Hematopoietic multipotent progenitor cell treated with erythropoietin and hydrocortisone succinate and interleukin-3 and kit ligand, for 6 days (in vitro differentiated cells): ENCODE measurements at places on chromosomes 13 and 19.

DNA sequence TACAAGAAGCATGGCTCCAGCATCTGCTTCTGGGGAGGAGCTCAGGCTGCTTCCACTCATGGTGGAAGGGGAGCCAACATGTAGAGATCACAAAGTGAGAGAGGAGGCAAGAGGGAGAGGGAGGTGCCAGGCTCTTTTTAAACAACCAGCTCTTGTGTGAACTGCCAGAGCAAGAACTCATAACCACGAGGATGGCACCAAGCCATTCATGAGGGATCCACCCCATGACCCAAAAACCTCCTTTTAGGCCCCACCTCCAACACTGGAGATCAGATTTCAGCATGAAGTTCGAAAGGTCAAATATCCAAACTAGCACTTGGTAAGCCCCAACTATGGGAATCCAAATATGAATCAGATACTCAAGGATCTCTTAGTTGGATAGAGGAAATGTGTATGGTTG, 131.2 kb downstream of the RXFP2 start:
- DNase-seq = peak; percentile 51

DNA sequence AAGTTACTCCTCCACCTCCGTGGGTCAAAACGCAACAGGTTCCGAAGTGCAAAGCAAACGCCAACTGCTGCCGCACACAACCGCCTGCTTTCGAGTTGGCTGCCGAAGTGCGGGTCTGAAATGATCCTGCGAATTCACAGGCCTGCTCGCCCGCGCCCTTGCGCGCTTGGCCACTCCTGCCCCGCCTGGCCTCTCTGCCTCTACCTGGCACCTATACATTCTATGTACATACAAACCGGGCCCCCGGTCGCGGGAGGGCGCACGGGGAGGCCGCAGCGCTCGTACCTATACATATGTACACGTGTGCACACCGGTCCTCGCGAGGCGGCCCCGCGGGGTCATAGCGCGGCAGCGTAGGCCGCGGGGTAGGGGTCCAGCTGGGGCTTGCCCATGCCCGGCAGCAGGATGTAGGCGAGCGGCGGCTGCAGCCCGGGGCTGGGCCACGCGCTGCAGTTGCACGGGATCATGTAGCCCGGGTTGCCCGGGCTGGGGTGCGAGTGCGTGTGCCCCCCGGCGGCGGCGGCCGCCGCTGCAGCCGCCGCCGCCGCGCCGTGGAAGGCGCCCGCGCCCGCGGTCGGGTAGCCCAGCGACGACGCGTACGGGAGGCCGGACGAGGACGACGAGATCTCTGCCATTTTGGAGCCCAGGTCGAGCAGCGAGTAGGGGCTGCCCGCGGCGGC, 1.3 kb downstream of the SOX21 start:
- peak; percentile 68 for DNase-seq

DNA sequence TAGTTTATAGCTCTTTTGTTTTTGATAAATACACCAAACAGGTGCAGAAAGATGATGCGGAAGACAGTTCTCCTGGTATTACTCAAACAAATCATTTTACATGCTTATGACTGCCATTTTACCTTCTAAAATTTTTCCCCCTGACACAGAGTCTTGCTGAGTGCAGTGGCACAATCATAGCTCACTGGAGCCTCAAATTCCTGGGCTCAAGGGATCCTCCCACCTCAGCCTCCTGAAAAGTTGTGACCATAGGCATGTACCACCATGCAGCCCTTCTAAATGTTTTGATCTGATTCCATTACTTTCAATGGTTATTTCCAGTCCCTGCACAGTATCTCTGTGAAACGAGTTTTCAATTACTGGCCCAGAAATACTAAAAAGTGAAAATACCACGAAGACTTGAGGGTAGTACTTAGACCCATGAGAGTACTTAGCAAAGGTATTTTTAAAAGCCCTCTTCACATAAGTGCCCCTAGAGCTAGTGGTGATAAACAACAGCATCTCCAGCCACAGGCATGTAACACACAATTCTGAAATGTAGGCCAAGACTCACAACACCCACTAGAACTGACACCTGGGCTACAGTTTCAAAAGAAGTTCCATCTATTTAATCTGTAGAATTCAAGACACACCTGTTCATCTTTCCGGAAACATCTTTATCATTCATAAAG, 11.3 kb downstream of the HSPH1 start:
- DNase-seq = no peak

- DNase-seq = no peak
Observed at GRCh38 chr19:51688671-51689571, 4.2 kb upstream of the SPACA6 start.

DNA sequence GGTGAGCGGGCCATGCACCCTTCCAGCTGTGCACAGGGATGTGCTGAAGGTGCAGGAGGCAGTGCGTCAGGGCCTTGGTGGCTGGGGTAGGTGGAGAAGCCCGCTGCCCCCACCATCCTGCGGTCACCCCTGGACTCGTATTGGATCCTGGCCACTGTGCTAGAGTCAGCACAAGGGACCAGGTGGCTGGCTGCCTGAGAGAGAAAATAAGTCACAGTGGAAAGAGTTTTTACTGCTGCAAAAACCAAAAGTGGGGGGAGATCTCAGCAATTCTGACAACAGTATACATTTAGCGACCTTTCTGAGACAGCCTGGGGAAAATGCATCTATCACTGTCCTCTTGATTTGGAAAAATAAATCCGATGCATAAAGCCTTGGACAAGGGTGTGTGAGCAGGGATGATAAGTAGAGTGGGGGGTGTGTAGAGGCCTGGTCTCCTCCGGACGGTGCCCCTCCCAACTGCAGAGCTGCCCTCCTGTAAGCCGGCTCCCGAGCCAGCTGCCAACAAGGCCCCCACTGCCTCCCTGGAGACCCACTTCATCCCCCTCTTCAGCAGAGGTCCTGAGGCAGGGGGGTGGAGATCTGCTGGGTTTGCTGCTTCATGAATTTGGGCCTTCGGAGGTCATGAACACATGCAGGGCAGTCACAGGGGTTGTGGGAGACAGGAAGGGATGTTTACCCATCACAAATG, 84.2 kb downstream of the SLC7A1 start:
- DNase-seq = no peak

GRCh38 chr19:55486971-55487923, 989 bp upstream of the SSC5D start:
- DNase-seq = no peak

- no peak for DNase-seq
Observed at GRCh38 chr19:41936416-41936850, 8.2 kb upstream of the ERFL start.

DNA sequence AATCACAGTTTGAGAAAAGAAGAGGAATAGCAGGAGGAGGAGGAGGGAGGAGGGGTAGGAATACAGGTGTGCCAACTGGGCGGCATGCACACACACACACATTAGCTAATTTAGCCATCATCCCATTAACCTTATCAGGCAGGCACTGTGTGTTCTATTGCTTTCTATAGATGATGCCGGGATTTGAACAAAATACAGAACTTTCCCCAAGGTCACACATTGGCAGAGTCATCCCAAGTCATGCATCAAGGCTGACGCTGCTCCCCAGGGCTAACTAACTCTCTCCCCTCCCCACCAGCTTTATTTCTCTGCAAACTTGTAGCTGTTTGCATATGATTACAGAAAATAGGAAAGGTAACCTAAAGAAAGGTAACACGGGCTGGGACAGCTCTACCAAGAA, 83.0 kb downstream of the NUFIP1 start:
- no peak for DNase-seq

- DNase-seq = no peak
Observed at GRCh38 chr13:98254513-98254912, 77.4 kb upstream of the RNF113B start.

GRCh38 chr19:28210886-28211285, 1002.1 kb downstream of the UQCRFS1 start:
- DNase-seq = no peak

GRCh38 chr19:45045671-45046353, 7.0 kb downstream of the CLASRP start:
- no peak for DNase-seq

GRCh38 chr13:94327318-94327717, 152.2 kb downstream of the DCT start:
- DNase-seq = no peak

DNA sequence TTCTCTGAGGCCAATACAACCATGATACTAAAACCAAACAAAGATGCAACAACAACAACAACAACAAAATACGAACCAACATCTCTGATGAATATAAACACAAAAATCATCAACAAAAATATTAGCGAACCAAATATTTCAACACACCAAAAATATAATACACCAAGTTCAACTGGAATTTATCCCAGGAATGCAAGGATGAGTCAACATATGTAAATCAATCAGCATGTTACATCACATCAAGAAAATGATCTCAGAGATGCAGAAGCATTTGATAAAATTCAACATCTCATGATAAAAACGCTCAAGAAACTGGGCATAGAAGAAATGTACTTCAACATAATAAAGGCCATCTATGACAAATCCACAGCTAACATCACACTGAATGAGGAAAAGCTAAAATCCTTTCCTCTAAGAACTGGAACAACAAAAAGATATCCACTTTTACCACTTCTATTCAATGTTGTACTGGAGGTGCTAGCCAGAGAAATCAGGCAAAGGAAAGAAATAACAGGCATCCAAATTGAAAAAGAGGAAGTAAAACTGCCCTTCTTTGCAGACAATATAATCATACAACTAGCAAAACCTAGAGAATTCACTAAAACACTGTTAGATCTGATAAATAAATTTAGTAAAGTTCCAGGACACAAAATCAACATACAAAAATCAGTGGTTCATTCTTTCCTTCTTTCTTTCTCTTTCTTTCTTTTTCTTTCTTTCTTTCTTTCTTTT, 2448.7 kb upstream of the PCDH20 start:
- DNase-seq = no peak

DNA sequence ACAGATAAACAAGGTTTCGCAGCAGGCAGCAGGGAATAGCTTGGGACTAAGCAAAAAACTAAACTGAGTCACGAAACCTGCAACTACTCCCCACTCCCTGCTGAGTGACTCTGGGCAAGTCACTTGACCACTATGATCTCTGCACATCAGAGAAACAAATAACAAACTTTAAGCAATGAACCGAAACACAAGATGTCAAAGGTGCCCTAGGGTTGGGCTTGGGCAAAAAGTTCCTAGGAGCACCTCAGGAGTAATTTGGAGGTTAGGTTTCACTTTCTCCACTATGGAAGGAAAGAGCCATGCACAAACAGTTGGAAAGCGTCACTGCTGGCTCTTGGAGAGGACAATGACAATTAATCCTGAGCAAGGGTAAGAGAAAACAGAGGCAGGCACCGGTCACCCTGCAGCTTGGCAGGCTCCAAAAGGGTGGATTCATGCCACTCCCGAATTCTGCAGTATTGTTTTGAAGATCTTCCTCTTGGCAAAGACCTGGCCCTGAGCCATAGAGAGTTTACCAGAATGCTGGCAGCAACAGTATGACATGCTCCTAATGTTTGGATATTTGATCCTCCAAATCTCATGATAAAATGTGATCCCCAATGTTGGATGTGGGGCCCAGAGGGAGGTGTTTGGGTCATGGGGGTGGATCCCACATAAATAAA, 60.3 kb downstream of the CRYL1 start:
- DNase-seq = no peak

DNA sequence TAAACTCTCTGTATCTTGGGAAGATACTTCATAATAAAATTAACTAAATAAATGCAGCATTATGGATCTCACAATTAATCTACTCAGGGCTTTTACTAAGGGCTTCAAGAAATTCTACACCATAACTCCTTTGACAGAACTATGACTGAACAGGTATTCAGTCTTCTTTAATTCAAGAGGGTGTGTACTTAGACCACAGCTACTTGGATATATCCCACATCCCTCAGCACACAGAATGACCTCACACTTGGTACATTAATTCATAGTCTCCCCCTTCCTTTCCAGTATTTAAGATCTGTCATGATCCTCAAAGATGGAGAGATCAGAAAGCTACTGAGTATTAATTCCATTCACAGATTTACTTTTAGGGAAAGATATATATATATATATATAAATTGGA, 11.6 kb downstream of the DIAPH3 start:
- no peak for DNase-seq

DNA sequence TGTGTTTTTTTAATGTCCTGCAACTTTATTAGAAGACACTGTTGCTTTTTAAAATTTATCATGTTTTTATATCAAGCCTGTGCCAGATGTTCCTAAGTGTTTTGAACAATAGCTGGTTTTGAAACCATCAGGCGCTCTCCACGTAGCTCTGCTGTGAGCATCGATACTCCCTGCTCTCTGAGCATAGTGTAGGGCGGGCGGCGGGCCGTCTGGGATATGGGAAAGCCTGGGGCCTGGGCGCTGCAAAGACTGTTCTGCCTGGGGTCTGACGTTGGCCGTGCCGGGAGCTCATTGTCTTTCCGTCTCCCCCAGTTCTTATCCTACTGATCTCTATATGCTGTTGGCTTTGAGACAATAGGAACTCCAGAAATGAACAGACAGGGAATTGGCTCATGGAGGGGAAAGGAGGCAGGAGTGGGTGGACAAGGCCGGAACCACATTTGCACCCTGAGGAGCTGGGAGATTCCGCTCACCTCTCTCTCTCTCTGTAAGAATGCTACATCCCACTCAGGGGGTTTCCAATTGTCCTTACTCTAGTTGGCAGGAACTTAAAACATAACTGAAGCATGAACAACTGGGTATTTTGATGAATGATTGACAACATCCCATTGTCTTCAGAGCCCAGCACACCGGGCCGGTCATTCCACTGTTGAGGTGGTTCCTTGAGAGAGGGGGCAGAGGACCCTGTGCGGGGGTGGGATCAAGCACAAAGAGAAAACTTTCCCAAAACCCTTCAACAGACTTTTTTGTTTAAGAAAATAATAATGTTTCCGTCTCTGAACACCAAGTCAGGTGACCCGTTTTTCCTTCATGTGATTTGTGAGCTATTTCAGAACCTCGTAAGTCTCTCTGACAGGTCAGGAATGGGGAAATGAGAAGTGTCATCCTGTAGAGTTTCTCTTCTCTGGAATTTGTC, 64.7 kb downstream of the COL4A2 start:
- DNase-seq = no peak

- DNase-seq = no peak
Observed at GRCh38 chr13:36068566-36068965, 62.6 kb downstream of the DCLK1 start.

DNA sequence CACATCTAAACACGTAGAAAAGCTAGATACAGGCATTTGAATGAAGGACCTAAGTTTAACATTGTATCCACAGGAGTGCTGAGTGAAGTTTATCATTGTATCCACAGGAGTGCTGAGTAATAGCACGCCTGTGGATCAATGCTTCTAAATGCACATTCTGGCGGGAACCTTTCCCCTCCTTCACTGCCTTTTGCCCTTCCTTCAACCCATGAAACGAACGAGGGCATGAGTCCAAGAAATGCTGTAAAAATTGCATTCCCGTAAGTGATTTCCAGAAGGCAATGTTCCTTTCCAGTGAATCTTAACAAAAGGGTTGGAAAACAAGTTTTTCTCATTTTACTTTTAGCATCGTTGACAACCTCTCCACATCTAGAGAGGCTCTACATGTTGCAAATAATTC, 88.1 kb downstream of the ZDHHC20 start:
- no peak for DNase-seq

GRCh38 chr19:4909156-4909896, at the start of gene UHRF1:
UHRF1 (plus strand) TSS chr19:4909501; CDS start chr19:4910886, 1,385 bp downstream.
- DNase-seq = peak; percentile 81
